Mammary epithelial cell (primary cell): ENCODE measurements at places on chromosomes 1 and 21.

GRCh38 chr1:204873714-204874113, 3.1 kb downstream of the NFASC start:
- DNase-seq: no peak

DNA sequence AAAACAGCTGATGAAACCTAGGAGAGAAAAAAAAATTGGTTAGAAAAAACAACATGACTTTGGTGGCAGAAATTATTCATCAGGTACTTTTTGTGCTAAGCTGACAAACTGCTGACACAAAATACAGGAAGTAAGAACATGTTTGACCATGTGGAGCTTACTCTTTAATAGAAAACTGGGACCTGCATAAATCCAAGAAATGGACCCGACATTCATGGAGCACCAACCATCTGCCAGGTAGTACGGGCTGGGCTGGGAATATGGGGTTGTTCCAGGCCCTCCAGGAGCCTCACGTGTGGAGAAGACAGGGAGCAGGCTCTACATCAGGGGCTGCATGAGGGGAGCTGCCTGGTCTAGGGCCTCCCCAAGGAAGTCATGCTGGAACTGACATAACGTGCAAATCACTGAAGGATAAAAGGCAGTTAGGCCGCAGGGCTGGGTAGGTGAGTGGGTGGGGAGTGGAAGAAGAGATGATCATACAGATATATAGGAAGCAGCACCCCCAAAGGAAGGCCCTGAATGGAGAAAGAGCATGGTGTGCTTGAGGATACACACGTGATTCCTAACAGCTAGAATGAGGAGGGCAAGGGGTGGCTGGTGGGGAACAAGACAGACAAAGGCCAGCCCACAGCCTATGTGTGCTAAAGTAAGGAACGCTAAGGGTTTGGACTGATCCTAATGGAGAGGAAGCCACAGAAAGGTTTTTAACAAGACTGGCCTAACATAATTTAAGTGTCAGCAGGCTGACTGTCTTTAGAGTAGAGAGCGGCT, 26.1 kb downstream of the CD58 start:
- peak; percentile 39 for DNase-seq

- DNase-seq: no peak
Observed at GRCh38 chr1:230807029-230807428, 59.8 kb downstream of the CAPN9 start.

DNA sequence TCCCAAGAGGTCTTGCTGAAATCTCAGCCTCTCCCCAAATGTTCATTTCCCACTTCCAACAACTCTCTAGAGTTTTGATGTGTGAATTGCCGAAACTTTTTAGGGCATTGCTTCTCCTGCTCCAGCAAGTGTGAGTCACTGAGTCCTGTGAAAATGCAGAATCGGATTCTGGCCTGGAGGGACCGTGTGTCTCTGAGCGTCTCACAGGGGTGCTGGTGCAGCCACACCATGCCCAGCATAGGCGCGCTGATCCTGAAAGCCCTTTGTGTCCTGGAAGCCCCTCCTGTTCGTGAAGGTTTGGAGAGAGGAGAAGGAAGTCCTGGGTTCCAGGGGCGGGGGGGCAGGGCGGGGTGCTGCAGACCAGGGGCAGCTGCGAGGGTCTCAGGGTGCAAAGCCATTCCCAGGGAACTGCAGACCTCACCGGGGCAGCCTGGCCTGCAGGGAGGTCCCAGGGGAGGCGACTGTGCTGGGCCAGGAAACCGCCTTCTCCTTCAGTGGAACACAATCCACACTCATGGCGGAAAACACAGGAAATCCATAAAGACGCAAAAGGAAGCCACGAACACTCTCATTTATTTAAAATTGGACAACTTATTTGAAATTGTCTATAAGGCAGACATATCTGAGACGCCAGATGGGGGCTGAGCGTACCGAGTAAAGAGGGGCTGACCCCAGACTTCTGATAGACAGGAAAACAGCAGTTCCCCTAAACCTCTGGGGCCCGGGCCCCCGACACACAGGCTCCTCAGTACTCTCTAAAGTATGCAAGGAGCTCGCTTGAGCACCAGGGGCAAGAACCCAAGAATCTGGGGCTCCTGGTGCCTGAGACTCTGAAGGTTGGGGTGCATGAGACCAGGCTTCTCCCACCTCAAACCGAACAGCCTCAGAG, 43.5 kb upstream of the ADARB1 start:
- no peak for DNase-seq

GRCh38 chr1:212633161-212633560, 24.6 kb downstream of the ATF3 start:
- DNase-seq: no peak

DNA sequence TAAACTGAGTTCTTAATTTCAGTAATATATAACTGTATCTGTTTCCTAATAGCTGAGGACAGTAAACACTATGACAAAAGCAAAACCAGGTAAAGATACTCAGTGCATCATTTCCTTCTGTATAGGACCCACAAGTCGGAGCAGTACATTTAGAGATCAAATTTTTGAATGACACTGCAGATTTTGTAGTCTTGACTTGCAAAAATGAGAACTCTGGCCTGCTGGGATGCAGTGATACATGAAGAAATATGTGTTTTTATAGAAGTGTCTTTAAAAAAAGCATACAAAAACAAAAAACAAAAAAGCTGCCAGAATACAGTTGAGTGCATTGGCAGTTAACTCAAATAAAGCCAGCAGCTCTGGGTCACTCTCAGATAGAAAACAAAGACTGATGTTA, 19.0 kb downstream of the GART start:
- DNase-seq: no peak

GRCh38 chr21:38439957-38440356, 58.3 kb downstream of the ERG start:
- DNase-seq: no peak

GRCh38 chr1:86798608-86799291, 94.4 kb downstream of the SH3GLB1 start:
- DNase-seq: no peak

GRCh38 chr1:246768403-246769020, 44.3 kb downstream of the SCCPDH start:
- no peak for DNase-seq

- no peak for DNase-seq
Observed at GRCh38 chr1:82143108-82143833, 342.5 kb downstream of the ADGRL2 start.

- no peak for DNase-seq
Observed at GRCh38 chr1:16112596-16113555, 39.4 kb upstream of the FAM131C start.

GRCh38 chr1:162689745-162690671, 57.7 kb downstream of the DDR2 start:
- DNase-seq: no peak

GRCh38 chr1:85358702-85359438, 82.4 kb upstream of the BCL10 start:
- no peak for DNase-seq

DNA sequence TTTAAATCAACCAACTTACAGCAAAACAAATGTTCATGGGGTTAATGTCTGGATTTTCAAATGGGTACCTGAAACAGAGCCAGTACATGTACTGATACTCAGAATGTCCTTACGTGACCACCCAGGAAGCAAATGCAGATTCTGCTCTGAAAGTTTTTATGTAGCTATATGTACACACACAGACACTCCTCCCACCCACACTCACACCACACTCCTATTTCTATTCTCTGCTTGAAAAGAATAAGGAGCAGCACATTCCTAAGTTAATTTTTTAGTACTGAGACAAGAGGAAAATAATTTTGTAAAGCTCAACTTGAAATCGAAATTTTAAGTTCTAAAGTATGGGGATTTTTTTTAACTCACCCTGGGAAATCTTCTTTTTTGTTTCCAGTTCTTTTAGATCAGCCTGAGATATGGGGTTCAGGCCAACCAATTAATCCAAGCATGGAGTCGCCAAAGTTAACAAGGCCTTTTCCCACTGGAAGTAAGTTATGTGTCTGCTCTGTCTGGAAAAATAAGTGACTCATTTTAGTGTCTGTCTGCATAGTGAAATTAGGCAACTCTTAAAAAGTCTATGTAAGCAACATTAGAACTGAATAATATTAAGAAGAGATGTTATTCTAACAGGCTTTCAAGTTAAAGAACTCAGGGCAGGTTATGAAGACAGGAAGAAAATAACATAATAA, 75.5 kb upstream of the DYNLT5 start:
- peak; percentile 16 for DNase-seq

DNA sequence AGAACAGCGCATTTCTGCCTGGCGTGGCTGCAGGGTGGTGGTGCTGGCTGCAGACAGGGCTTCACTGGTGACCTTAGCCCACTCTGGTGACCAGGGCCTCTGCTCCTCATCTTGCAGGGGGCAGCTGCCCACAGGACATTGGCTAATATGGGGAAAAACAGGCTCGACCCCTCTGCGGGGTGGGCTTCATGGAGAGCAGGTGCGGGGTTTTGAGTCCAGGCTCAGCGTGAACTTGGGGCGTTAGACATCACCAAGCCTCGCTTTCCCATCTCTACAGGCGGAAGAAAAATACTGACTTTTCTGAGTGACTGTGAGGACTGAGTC, 24.4 kb downstream of the LHX4 start:
- DNase-seq: no peak

DNA sequence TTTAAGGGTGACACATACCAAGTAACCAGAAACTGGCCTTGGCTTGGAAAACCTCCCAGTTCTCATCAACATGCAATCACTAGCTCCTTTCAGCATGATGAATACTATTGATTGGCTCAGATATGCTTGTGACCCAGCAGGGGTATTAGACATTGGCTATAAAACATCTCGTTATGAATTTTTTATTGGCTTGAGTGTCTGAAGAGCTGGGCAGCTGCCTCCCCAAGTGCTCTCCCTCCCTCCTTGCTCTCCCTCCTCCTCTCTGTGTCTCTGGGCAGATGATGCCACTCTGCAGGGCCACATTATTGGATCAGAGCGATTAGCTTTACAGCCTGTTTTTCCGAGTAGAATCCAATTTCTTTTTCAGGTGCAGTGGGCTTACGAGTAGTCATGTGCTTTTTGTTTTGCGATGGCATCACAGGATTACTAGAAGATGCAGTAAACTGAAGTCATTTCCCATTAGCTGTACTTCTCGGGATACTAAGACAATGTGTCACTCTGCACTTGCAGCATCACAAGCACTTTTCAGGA, 79.3 kb upstream of the ATF3 start:
- peak; percentile 45 for DNase-seq

- no peak for DNase-seq
Observed at GRCh38 chr1:207603777-207604176, 41.2 kb upstream of the CR1L start.

DNA sequence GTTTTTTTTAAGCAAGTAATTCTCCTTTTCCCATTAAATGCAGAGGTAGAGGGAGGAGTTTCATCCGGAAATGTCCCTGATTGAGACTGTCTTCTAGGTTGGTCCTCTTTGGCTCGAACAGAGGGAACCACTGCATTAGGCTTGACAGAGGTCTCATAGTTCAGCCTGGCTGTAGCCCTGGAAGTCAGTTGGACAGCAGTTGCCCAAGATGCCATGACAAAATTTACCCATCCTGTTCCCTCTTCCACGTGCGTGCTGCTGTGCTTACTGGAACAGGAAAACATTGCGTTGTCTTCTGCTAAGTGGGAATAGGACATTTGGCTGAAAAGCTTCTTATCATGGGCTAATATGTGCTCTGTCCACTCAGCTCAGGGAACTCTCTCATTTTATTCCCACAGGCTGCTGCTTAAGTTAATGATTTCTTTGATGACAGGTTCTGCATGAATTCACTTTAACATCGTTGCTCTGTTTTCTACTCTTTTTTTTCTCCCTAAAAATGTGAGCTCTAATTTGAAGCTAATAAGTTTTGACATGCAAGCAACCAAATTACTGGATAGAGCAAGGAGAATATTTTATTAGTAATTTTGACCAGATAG, 18.0 kb downstream of the KCNK1 start:
- no peak for DNase-seq

DNA sequence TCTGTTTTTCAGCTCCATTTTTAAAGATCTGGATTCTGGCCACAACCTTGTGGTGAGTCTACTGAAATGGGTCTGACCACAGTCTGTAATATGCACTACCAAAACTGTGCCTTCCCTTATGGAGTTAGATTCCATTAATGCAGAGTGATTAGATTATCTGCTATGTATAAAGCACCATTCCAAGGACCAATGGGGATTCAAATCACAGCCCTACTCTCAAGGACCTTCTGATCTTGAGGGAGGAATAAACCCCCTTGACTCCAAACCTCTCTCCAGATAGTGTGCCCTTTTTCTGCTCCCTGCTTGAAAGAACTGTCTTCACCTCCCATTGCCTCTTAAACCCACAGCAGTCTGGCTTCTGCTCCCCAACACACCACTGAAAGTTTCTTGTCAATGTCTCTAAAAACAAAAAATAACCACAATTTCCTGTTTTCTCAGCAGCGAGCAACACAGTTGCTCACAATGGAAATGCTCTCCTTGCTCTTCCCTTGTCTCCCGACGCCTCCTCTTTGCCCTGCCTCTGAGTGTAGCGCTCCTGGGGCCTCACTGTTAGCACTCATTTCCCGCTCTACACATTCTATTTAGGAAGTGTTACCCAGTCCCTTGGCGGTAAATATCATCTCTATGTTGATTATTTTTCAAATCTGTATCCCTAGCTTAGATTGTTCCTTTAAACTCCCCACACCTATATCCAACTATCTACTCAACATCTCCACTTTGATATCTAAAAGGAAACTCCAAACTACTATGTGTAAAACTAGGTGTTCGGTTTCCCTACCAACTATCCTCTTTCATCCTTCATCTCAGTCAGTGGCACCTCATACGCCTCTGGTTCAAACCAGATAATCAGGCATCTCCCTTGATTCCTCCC, 13.6 kb downstream of the PCNX2 start:
- DNase-seq: peak; percentile 3

DNA sequence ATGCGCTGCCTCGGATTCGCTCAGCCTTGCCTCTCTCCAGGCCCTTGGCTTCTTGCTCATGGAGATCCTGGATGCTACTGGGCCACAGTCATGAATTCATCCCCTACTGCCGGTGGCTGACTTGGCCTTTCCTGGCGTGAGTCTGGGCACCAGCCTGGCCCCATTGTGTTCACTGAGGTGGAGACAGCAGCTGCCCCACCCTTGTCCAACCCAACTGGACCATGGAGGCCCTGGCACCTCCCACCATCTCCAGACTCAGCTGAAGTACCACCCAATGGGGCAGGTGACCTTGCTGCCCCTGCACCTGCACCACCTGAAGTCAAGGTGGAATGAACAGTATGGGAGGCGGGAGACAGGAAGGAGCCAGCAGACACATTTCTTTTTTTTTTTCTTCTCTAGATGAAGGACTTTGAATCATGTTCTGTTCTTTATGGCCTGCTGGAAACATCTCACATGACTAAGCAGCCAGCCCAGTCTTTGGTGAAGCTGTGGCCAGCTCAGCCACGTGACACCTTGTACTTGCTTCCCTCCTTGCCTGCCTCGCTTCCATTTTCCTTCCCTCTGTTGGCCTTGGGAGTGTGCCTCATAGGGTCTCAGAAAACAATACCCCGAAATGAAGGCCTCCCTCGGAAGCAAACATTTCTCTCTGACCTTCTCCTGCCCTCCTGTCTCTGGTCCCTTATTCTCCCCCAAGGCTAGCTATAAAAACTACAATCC, 3.8 kb upstream of the SLC30A2 start:
- peak; percentile 11 for DNase-seq

DNA sequence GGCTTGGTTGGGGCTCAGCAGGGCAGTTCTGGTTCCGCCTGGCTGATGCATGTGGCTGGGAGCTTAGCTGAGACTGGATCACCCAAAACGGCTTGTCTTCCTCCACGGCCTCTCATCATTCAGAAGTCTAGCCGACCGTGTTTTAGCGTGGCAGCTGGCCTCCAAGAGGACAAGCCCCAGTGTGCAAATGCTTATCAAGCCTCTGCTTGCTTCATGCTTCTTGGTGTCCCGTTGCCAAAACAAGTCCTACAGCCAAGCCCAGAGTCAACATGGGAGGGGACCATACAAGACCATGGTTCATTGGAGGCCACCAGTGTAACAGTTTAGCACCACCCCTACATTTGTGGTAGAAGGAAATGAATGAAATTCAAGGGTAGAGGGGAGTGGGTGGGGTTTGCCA, 10.5 kb upstream of the KDF1 start:
- no peak for DNase-seq

GRCh38 chr1:213274140-213274539, 223.1 kb downstream of the RPS6KC1 start:
- no peak for DNase-seq
